Stimulated activated CD8-positive, alpha-beta memory T cell treated with anti-CD3 and anti-CD28 coated beads, Interleukin-4, amount 100 ng/mL, for 1 hour (primary cell): ENCODE measurements at places on chromosomes 1 and 21.

DNA sequence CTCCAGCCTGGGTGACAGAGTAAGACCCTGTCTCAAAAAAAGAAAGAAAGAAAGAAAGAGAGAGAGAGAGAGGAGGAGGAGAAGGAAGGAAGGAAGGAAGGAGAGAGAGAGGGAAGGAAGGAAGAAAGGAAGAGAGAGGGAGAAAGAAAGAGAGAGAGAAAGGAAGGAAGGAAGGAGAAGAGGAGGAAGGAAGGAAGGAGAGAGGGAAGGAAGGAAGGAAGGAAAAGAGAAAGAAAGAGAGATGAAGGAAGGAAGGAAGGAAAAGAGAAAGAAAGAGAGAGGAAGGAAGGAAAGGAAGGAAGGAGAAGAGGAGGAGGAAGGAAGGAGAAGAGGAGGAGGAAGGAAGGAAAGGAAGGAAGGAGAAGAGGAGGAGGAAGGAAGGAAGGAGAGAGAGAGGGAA, 82.2 kb upstream of the ATP1B1 start:
- no peak for DNase-seq

DNA sequence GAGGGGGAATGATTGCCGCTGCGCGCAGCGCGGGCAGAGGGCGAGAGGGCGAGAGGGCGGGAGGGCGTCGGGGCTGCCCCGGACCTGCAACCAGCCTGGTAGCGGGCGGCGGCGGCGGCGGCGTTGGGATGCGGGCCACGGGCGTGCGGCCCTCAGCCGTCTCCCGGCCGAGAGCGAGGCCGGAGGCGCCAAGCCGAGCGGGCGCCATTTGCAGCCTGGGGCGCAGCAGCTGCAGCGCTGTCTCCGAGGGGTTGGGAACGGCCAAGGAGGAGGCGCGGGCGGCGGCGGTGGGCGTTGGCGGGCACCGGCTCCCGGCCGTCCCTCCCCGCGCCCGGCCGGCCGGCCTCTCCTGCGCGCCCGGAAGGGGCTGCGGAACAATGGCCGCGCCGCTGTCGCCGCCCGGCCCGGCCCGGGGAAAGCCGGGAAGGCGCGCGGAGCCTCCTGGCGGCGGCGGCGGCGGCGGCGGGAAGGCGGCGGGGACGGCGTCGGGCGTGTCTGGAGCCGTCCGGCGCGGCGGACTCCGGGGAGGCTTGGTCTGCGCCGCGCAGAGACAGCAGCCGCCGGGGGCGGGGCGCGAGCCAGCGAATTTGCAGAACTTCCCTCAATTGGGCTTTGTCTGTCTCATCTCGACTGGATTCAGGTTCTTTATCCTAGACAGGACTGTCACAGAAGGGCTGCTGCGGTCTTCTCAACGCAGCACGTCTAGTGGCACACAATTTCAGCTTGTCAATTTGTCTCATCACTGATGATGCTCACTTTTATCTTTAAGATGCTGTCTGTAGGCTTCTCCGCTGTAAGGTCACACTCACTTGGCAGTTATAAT, 35.7 kb downstream of the ZBTB8B start:
- DNase-seq = no peak

- no peak for DNase-seq
These were observed 141.0 kb downstream of the RPS6KC1 start for GRCh38 chr1:213192026-213192425.

DNA sequence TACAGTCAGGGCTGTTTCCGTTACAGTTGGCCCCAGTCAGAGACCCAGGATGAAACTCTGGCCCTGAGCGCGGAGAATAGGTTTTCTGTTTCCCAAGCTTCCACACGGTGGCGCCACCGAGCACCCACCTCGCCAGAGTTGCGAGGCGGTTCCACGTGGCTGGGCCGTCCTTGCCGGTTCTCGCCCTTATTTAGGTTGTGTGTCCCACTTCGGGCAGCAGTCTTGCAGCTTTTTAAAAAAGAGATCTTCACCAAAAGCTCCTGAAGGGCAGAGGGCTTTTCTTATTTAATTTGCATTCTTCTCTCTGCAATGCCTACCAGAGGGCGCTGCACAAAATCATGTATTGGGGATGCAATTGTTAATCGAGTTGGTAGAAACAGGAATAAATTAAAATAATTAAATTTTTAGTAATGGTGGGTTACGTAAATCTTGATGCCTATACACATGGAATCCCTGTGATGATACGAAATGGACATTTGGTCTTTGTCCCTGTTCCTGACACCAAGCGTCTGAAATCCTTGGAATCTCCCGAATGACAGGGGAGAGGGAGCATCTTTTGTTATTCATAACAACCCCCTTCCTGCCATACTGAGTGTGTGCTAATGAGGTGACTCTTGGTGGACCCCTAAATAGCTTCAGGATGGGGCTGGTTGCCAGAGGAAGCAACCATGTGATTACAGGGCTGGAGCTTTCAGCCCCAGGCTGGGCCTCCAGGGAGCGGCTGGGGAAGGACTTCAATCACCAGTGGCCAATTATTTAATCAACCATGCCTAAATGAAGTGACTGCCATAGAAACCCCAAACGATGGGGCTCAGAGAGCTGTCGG, 5.6 kb upstream of the S100A7 start:
- peak; percentile 28 for DNase-seq

DNA sequence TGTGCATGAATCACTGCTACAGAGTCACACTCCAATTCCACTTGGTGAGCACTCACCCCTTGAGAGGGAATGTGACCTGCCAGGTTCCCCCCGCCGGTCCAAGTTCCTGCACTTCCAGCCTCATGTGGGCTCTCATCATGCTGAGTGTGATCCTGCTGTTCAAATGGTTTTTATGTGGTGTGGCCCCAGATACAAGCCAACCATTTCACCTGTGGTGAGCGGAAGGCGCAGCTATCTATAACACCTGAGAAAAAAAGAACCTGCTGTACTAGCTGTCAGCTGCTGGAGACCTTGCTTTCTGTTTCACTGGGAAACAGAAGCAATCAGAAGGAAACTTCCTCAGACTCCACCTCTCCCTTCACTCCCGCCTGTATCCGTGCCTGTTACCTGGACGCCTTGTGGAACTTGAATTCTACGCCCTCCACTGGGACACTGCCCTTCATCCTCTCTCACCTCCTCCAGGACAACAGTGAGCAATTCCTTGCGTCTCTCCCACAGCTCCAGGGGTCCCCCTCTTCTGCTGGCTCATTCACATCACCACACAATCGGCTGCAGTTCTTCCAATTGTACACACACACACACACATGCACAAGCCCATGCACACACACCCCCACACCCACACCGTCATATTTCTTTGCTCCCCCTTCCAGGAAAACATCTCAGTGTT, 64.4 kb upstream of the RPL11 start:
- no peak for DNase-seq

GRCh38 chr1:172107316-172107975, 266.1 kb downstream of the DNM3 start:
- no peak for DNase-seq

- no peak for DNase-seq
These were observed at the start of gene FAM110D for GRCh38 chr1:26158908-26159742. Gene FAM110D (plus strand): TSS chr1:26159079. CDS start chr1:26161292, 2,213 bp downstream.

DNA sequence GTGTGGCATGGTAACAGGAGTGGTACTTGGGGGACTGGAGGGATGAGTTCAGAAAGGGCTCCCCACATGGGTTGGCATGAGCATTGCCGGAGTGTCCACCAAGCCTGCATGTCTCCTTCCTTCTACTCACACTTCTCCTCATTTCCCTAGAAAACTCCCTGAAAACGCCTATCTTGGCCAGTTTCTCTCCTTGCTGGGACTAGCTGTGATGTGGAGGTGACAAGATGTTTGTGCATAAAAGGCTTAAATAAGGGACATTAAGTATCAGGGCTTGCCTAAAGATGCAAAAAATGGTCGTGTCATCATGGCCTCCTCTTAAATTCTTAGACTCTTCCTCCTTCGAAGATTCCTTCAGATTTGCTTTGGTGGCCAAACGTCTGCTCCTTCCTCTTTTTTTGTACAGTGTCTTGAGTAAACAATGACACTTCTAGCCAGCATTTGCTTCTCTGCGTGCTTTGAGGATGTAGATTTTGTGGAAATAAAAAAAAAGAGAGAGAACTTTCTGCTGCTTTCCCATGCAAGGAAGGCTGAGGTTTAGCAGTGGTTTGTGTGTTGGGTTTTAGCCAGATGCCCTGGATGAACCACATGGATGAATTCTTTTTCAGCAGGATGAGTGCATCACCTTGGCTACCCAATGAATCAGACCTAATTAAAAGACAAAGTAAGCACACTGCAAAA, 239.1 kb upstream of the IRF2BP2 start:
- no peak for DNase-seq

DNA sequence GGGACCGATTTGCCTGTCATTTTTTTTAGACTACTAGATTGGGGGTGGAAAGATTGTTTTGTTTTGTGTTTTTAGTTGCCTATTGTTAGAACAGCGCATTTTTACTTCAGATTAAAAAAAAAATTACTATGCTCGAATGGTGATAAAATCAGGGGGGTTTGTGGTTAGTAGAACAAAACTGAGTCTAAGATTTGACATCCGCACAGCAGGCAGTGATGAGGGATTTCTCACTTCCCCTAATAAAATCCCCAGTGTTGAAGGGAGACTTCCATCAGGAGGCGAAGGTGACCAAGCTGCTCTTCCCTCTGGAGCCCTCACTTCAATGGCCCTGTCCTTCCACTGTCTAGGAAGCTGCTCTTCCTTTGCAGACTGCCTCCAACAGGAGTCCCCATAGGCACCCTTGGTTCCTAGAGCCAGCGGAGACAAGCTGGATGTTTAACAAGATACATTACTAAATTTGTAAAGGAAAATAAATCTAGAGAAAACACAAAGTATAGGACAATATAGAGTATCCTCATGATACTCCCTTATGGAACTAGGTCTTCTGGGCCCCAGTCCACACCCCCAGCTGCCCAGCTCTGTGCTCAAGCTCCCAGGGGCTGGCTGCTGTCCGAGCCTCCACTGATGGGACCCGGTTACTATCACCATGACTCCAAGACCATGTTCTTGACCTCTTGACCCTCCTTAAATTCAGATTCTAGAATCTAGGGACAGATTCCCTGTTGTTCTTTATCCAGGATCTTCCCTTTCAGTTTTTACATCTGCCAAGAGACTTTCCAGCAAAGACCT, 31.0 kb downstream of the TENT5C start:
- DNase-seq = no peak

DNA sequence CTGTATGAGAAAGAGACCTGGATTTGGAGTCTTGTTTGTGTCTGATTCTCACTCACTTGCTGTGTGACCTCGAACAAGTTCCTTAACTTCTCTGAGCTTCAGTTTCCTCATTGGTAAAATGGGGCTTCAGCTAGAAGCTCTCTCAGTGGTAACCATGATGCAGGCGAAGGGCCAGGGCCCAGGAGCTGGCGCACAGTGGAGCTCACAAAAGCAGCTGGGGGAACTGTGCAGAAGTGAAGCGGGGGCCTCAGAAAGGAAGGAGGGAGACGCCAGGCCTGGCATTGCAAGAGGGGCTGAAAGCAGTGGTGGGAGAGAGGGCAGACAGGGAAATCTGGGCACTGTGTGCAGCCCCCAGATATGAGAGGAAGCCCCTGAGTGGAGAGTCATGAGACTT, 88.9 kb upstream of the RUNX3 start:
- no peak for DNase-seq
